ENCODE measurements at places on chromosomes 1 and 21.

- no peaks in the 10 kb centered on the region for H3K36me3 ChIP-seq
- peaks cover 13% of the 10 kb centered on the region for H3K27me3 ChIP-seq
- H3K4me1 ChIP-seq: peaks cover 17% of the 10 kb centered on the region
- H3K4me3 ChIP-seq: no peak overlapping the region
- H3K27ac ChIP-seq: no peak overlapping the region
Observed at GRCh38 chr1:148308832-148309458, 156.9 kb upstream of the NBPF11 start.

DNA sequence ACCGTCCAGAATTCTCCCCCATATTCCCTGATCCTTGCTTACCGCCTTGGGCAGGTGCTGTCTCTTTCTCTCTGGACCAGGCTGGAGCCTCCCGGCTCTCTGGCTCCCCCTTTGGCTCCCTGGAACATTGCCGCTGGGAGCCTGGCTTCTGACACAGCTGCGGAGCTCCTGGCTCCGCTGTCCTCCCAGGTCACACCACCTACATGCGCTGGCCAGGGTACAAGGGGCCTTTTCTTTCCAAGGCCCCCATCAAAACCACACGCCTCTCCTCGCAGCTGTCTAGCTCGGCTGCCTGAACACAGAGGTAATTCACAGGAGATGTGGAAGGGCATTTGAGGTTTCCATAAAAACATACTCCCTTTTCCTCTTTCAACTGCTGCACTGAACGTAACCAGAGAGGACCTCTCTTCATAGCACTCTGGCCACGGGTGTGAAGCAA is 7.5 kb upstream of the ZNF648 start:
- DNase-seq: peak; percentile 23
- H3K27me3 ChIP-seq: no peaks in the 10 kb centered on the region
- no peak overlapping the region for H3K27ac ChIP-seq

DNA sequence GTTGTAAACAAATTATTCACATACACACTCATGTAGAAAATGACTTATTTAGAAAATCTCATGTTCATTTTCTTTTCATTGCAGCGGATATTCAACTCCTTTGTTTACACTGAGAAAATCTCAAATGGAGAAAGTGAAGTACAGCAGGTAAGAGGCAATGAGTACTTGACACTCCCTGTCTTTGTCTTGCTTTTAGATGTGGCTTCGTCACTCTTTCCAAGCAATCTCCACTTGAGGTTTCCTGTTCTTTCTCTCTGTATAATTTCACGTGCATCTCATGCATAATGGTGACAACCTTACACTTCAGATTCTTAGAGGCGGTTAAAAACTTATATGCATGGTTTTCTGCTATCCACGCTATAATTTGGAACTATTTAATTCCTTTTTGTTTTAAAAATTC is 80.6 kb downstream of the CACHD1 start:
- H3K27me3 ChIP-seq: no peaks in the 10 kb centered on the region
- H3K4me3 ChIP-seq: no peak overlapping the region
- H3K4me1 ChIP-seq: no peaks in the 10 kb centered on the region
- no peak overlapping the region for H3K27ac ChIP-seq

- peaks cover 84% of the 10 kb centered on the region for H3K27me3 ChIP-seq
- DNase-seq: no peak
- no peaks in the 10 kb centered on the region for H3K36me3 ChIP-seq
- no peaks in the 10 kb centered on the region for H3K4me1 ChIP-seq
Observed at GRCh38 chr1:18760156-18760555, 99.3 kb downstream of the TAS1R2 start.

Measured in MM.1S (cell line).